Stimulated activated CD8-positive, alpha-beta memory T cell treated with anti-CD3 and anti-CD28 coated beads, Interleukin-4, amount 100 ng/mL, for 1 hour (primary cell): ENCODE measurements at places on chromosomes 11 and 22.

- DNase-seq: no peak
Measured at GRCh38 chr11:17165247-17165890, 42.4 kb downstream of the PIK3C2A start.

DNA sequence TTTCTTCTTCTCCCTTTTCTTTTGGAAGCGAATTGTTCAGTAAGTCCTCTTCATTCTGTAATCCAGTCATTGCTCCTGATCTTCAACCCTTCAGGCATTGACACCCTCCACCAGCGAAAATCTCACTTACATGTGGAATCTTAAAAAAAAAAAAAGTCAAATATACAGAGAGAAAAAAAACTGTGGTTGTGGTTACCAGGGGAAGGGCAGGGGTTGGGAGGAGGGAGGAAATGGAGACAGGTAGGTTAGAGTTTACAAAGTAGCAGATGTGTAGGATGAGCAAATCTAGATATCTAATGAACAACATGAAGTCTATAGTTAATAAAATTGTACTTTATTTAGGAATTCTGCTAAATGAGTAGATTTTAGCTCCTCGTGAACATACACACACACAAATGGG lies 17.7 kb upstream of the TMEM123 start:
- DNase-seq: no peak

DNA sequence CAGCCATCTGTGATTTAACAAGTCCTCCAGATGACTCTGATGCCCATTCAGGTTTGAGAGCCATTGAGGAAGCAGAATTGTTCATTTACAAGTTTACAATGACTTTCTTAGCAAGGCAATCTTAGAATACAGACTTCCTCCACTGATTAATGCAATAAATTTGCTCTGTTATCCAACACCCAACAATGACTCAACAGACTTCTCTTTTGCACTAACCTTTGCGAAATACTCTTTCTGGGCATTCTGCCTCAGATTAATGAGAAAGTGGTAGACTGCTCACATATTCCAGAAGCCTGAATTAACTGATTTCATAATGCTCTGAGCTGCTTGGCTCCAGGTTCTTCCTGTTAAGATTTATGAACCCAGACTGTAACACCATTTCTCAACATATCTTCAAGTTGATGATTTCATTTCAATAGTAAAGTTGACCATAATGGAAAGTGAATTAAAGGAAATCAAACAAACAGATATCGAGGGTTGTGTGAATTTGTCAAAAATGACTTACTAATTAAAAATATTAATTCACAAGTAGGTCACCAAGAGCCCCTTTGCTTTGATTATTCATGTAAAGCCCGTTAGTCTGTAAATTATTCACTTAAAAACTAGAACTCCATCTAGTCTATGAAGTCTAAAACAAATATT lies 70.5 kb upstream of the BLID start:
- DNase-seq: no peak

DNA sequence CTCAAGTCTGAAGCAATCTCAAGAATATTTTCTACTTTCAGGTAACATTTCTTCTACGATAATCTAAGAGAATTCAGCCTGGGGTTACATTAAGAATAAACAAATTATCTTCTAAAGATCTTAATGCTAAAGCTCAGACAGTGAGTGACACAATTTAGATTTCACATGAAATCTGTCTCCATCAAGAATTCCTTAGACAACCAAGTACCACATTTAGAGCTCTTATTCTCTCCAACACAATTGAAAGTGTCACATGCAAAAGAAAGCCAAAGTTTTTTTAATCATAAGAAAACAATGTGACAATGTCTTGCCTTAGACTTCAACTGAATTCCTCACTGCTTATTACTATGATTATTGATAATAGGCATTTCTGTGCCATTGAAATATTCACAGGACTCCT lies 60.7 kb upstream of the FAT3 start:
- no peak for DNase-seq

- DNase-seq: no peak
Measured at GRCh38 chr11:68325907-68326220, 13.5 kb downstream of the LRP5 start.

DNA sequence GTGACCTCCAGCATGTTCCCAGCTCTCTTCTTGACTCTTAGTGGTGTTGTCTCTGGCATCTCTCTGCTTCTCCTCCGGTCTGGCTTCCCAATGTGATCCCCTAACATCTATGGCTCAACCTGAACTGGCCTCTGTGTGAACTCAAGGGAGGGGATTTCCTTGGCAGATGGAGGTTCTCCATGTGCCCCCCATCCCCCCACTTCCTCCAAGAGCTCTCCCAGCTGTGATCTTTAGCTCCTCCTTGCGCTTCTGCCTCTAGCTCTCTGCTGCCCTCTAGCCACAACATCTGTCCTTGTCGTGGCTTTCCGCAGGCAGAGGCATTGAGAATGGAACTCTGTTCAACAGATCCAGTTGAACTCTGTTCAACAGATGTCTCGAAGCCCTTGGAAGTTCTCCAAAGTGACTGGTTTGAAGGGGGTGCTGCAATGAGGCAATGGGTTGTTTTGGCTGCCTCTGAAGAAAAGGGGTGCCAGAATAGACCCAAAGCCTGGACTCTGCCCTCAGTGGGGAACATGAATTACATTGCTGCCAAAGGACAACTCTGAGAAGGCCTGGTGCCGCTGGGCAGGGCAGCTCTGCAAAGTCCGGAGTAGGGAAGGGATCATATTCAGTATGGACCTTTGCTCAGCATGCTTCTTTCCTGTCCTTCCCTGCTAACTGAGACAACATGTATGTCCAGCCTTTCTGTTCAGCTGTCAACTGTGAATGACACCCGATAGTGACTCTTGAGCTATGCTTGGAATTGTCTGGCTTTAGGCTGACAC lies 61.9 kb downstream of the ADM start:
- DNase-seq: peak; percentile 4

- no peak for DNase-seq
Measured at GRCh38 chr11:92979176-92979575, 9.7 kb downstream of the MTNR1B start.

DNA sequence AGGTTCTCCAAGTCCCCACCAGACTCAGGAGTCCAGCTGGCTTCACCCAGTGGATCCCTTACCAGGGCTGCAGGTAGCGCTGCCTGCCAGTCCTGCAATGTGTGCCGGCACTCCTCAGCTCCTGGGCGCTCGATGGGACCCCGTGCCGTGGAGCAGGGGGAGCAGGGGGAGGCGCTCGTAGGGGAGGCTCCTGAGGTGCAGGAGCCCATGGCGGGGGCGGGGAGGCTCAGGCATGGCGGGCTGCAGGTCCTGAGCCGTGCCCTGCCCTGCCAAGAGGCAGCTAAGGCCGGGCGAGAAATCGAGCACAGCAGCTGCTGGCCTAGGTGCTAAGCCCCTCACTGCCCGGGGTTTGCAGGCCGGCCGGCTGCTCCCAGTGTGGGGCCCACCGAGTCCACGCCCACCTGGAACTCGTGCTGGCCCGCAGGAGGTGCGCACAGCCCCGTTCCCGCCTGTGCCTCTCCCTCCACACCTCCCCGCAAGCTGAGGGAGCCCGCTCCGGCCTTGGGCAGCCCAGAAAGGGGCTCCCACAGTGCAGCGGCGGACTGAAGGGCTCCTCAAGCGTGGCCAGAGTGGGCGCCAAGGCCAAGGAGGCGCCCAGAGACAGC lies 792.9 kb upstream of the CCDC179 start:
- DNase-seq: no peak

GRCh38 chr22:40434106-40434505 lies 63.7 kb downstream of the SGSM3 start:
- DNase-seq: no peak

DNA sequence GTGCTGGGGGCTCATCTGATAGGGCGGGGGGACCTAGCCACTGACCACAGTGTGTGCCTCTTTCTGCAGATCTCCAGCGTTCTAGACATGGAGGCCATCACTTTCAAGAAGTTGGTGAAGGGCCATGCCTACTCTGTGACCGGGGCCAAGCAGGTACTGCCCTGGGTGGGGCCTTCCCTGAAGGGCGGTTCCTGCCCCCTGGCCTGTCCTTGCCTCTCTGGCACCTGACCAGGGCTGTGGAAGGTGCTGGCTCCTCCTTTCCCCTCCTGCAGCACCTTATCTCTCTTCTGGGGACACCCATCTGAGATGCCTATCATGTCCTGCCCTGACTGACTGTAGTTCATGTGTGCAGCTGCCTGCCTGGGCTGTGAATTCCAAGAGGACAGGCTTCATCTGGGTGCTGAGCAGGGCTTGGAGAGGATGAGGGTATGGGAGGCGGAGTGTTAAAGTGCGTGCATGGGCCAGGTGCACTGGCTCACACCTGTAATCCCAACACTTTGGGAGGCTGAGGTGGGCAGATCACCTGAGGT lies 5.5 kb downstream of the CAPN1 start:
- no peak for DNase-seq

DNA sequence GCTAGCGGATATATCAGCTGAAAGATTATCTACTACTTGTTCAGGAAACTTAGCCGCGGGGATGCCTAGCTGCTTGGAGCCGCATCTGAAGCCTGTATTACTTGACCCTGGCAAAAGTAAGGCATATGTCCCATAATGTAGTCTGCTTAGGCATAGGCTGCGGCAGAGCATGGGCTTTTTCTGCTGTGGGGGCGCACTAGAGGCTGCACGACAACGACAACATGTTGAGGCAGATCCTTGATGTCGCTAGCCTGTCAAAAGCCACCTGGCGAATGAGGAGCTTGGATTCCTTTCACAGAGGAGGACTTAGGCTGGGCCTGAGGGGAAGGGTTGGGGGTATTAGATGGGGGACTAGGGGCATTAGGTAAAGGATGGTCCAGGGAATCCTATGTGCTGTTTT lies 1.1 kb upstream of the OR52N2 start:
- DNase-seq: no peak

- DNase-seq: no peak
Measured at GRCh38 chr11:111299101-111300026, 1.0 kb downstream of the POU2AF3 start.

- no peak for DNase-seq
Measured at GRCh38 chr11:65417702-65418430, 4.7 kb upstream of the NEAT1 start.
